ENCODE measurements at places on chromosomes 7 and 10. TPM values are rescaled to one million over a fixed set of nuclear protein-coding genes. Genes with fewer than 3 reads are reported as not detected.

GRCh38 chr7:1987084-1987535 is 245.6 kb downstream of the MAD1L1 start:
- no peak for DNase-seq

DNA sequence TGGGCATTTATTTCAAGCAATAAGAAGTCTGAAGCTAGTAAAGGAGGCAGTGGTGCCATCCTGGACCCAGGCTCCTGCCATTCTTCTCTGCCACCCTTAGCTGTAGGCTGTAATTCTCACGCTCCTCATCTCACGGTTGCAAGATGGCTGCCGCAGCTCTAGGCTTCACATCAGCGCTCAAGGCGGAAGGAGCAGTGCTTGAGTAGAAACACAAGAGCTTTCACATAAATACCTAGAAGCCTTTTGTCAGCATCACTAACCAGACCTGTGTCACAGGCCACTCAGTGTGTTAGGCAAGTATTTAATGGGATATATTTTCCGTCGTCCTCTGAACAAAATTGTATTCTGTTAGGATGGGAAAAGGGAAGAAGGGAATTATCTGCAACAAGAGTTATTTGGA is 118.9 kb upstream of the KLF14 start:
- no peak for DNase-seq

- no peak for DNase-seq
Measured at GRCh38 chr7:131620673-131621609, 64.5 kb upstream of the PODXL start.

- DNase-seq, result peak; percentile 25
Measured at GRCh38 chr7:117807676-117808075, 65.6 kb downstream of the CTTNBP2 start.

DNA sequence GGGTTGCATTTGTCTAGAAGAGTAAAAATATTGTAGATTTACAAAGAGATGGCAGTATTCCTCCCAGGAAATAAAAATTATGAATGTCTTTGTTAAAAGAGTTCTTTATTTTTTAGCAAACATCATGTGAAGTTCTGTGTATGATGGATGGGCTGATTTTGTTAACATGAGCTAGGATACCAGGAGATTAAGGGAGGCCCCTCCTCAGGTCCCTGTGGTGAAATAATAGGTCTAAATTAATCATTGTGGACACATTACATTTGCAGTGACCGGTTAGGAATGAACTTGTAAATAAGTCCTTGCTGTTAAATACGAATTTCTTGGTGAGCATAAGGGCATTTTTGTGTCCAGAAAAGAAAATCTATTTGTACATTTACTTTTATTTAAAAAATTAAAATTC is 339.4 kb upstream of the PHF14 start:
- no peak for DNase-seq

- no peak for DNase-seq
Measured at GRCh38 chr7:150875791-150876190, 23.5 kb downstream of the AOC1 start.

DNA sequence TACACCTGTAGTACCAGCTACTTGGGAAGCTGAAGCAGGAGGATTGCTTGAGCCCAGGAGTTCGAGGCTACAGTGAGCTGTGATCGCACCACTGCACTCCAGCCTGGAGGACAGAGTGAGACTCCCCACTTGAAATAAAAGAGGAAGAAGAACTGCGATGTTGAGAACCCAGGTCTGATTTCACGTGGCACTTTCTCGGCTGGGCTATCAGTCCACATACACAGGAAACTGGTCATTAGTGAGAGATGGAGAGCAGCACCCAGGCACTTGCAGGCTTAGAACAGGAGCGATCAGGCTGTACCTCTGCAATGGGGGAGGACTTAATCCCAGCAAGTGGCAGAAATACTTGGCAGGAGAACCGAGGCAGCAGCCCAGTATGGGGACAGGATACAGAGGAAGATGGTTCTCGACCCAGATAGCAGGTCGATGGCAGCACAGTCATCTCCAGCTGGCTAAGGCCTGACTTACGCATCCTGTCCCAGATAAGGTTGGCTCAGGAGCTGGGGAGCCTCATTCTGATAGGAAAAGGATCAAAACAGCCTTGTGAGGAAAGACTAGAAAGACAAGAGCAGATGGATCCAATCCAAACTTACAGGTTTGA is 487.7 kb upstream of the AUTS2 start:
- DNase-seq, result peak; percentile 19

DNA sequence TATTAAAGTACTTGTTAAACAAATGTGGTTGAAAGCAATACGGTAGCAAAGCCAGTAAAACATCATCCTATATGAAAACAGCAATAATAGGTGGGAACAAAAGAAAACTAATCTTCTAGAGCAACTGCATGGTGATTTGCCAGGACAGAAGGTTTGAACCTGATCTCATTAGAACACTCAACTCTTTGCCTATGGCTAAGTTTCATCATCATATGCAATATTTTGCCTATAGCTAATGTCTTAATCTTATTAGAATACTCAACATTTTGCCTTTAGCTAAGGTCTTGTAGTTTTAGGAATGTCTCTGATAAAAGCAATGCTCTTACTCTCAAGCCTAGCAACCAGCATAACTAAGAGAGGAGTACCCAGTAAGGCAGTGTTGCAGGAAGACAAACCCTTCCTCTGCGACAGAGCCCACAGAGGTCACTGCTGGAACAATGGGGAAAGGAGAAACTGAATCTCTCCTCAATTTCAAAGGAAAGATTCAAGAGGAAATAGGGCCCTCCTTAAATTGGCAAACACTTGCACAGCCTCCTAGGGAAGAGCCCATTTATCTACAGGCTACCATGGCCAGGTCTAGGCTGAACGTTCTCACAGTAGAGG is 38.3 kb downstream of the CADPS2 start:
- DNase-seq, result no peak

GRCh38 chr7:156829669-156830336 is 63.2 kb downstream of the LMBR1 start:
- no peak for DNase-seq

DNA sequence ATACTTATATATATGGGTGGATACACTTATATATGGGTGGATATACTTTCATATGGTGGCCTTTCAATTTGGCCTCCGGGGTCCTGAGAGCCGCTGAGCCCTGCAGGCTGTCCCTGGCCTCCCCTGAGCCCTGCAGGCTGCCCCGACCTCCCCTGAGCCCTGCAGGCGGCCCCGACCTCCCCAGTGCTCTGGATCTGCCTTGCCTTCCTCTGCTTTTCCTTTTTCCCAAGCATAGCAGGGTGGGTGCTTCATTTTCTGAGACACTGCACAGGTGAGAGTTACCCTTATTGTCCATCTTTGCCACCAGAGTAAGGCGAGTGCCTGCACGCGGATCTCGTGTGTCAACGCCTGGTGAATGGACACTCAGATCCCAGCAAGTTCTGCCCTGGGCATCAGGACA is 106.6 kb downstream of the VIPR2 start:
- DNase-seq, result no peak

GRCh38 chr7:14841869-14842268 is 60.7 kb downstream of the DGKB start:
- DNase-seq, result no peak

DNA sequence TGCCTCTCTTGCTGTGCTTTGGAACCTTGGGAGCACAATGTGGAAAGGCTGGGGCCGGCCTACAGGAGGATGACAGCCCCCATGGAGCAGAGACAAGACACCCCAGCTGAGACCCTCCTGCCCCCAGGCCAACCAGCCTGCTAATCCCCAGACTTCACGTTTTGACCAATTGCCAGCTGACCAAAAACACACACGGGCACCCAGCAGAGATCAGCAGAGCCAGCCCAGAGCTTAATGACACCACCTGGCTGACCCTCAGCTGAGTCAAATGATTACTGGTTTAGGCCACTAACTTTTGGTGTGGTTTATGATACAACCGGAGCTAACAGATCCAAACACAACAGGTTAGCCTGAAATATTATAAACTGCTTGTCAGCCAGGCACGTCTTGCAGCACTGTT is 111.2 kb upstream of the KIF5B start:
- DNase-seq, result no peak

GRCh38 chr7:50507898-50508470 is 57.2 kb downstream of the DDC start:
- DNase-seq, result no peak

- DNase-seq, result no peak
Measured at GRCh38 chr10:71015674-71016073, 127.3 kb upstream of the PCBD1 start.

DNA sequence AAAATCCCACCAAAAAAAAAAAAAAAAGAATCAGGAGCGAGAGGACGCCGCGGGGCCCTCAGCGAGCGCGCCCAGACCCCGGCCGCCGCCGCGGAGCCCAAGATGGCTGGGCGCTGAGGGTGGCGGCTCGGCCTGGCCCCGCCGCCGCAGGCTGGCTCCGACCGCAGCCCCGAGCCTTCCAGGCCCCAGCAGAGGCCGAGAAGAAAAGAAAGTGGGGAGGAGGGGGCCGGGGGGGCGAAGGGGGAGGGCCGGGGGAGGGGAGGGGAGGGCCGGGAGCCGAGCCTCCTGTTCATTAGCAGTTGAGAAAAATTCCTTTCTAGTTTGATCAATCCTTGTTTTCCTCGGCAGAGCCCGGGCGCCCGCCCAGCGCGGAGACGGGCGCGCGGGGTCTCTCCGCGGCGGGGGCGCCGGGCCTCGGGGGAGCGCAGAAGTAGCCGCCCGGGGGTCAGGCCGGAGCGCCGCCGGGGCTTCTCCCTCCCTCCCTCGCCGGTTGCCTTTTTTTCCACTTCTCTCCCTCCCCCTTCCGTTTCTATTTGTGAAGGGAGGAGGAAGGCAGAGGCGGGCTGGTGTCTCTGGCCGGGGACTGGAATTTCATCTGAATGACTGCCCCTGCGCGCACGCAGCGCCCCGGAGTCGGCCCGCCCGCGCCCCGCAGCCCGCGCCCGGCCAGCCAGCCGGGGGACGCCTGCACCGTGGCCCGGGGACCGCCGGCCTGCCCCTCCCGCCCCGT is 778 bp upstream of the TRIM8 start:
- DNase-seq, result peak; percentile 70

DNA sequence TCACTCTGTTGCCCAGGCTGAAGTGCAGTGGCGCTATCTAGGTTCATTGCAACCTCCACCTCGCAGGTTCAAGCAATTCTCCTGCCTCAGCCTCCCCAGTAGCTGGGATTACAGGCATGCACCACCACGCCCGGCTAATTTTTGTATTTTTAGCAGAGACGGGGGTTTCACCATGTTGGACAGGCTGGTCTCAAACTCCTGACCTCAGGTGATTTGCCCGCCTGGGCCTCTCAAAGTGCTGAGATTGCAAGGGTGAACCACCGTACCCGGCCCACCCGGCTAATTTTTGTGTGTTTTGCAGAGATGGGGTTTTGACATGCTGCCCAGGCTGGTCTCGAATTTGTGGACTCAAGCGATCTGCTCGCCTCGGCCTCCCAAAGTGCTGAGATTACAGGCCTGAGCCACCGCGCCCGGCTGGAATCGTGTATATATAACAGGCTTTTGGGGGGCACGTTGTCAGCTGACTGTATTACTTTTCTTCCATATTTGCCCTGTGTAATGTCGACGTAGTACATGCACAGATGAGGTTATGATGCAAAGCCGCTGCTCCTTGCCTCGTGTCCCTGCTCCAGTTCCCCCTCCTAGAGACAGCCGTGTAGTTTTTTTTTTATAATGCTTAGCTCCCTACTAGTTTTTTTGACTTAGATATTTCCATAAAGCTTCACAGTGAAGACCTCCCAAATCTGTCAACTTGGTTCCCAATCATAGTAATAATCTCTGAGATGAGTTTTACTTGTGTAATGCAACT is 883 bp upstream of the TRA2A start:
- peak; percentile 27 for DNase-seq

DNA sequence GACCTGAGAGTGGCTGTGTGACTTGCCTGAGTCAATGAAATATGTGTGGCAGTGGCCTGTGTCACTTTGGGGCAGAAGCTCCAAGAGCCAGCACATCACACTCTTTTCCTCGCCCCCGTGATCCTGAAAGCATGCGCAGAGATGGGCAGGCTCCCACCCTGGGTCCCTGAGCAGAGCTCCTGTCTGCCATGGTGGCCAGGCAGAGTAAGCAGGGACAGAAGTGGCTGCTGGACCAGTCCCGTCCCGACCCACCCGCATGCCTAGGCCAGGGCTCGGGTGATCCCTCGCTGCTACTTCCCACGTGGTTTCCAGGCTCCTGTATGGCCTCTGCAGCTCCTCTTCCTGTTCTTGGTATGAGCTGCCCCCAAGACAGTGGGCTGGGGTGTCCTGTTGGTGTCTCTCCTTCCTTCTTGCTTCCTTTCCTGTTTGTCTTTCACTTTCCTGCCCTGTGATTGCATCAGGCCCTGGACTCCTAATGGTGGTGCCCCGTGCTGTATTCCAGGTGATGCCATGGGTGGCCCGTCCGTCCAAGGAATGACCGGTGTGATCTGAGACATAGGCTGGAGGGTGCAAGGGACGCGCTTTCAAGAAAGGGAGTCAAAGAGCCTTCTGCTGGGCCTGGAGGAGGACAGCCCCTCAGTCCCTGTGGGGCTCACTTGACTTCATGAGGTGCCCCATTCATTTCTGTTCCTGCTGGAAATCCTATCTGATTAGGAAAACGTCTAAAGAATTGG is 71.4 kb upstream of the SHH start:
- no peak for DNase-seq

- DNase-seq, result no peak
Measured at GRCh38 chr10:132394936-132395703, 1.9 kb upstream of the PWWP2B start.

DNA sequence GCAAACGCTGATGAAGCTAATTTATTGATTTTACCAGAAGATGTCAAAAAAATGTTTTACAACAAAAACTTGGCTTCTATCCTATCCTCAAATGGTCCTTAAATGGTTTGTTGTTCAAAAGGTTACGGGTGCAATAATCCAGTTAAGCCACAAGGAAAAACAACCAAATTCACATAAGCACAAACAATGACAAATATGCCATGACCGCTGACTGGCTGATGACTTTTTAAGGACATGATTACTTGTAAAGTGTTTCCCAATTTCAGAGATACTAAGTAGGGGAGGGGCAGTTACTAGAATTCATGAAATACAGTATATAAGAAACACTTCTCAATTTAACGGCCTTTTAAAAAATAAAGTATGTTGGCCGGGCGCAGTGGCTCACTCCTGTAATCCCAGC is 28.8 kb downstream of the ABI1 start:
- no peak for DNase-seq

DNA sequence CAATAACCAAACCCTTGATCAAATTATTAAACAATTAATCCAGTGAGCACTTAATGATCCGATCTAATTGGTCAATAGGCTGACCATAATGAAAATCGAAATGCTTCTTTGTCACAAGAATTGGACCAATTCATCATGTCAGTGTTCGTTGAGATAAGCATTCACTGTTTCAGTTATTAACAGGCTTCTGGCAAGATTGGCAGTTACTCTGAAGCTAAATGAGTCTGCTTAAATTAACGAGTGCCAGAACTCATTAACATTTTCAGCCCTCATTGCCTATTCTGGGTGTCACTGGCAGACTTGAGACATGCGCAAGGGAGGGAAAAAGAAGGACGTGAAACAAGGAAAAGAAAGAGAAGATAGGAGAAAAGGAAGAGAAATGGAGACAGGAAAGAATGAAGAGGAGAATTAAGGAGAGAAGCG is 30.7 kb upstream of the SLC26A3 start:
- no peak for DNase-seq

Gene ZNF804B
- 29.7 TPM for total RNA-seq

Gene TRPV5
- not detected for total RNA-seq

Gene SPDYE2
- not detected for total RNA-seq

Gene GSTO2
- 7.5 TPM for total RNA-seq

Gene RHOBTB1
- total RNA-seq, result 6.8 TPM

Gene SPAG6
- not detected for total RNA-seq

Gene DIP2C
- total RNA-seq, result 11.4 TPM

Gene IDI2
- not detected for total RNA-seq

Gene CFAP69
- 12.6 TPM for total RNA-seq

Gene AKR1E2
- total RNA-seq, result 18.5 TPM

All from thyroid gland (tissue), 4 donors.